ENCODE measurements at places on chromosomes 6 and 20.

DNA sequence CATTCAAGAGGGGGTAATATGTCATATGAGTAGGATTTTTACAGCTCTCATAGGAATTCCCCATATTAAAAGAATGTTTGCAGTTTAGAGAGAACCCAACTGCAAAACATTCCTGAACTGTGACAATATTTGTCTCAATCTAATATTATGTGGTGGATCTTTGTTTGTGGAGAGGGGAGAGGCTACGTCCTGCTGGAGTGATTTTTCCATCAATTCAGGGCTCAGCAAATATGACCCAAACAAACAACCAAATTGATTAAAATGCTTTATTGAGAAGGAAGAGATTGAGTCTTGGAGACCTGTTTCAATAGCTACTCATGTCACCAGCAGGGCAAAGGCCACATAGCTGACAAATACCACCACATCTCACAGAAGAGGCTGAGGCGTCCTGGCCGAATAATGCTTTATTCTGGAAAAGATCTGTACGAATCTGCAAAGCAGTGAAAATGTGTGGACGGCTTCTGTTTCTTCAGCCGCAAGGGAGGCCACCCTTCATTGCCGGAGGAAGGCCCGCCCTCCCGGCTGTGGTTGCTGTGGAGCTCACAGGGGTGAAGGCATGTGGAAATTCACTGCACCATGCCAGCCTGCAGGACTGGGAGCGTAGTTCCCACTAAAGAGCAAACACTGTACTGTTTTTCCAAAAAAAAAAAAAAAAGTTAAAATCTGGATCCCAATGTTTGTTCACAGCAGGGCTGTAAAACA lies 89.7 kb upstream of the QKI start:
- DNase-seq = no peak

DNA sequence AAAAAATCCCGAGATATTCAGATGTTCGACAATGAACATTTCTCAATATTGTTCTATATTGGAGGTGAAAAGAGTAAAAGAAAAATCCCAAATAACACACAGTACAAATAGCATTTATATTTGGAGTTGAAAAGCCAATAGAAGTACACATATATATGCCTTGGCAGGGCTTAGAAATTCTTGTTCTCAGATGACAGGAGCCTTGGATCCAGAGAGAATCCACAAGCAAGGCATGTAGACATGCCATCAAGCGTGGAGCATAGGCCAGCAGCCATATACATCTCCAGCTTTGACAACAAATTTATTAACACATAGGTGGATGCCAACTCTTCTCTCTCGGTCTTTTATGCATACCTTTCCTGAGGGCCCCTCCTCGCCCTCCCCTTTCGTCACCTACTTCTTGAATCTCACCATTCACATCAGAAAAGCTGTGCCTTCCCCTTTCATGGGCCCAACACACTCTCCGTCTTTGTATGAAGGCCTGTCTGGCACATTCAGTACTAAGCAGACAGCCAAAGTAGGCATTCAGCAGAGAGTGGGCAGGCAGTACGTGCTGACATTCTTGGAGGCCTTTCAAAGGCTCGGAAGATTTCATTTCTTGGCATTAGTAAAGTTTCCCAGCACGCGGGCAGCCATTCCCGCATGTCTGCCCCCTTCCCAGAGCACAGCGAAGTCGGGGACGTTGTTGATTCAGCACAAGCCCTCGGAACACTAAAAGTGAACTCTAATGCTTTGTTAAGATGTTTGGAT lies 18.2 kb downstream of the NEDD9 start:
- no peak for DNase-seq

DNA sequence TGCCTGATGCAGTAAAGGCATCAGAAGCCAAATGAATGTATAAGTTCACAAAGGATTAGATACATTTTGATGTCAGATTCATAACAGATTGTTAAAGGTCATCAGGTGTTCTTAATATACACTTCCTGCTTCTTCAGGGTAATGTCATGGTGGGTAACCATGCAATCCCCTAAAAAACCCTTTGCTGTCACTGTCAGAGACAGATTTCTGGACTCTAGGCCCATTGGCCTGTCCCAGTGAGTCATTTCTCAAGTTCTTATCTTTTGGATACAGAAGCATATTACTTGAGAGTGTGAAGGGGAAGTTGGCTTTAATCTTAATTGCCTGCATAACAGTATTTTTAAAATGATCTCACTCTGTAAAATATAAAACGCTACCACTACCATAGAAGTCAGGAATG lies 895.6 kb upstream of the MAP3K7 start:
- DNase-seq = no peak

- DNase-seq = no peak
These were observed 350.9 kb upstream of the HSF2 start for GRCh38 chr6:122048570-122048969.

DNA sequence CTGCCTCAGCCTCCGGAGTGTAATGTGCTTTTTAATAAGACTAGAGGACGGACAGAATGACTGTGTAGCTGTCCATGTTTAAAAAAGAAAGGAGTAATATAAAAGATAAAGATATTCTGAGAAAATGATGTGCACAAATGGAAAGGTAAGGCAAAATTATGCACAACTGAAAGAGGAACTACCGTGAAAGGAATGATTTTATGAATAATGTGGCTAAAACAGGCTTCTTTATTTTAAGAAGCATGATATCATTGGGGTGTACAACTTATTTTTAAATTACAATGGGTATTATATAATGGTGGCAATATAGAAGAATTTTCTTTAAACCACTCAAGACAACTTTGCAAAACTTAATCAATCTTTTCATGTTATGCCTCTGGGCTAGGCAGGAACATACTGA lies 78.1 kb downstream of the FIG4 start:
- DNase-seq = no peak

GRCh38 chr6:105609375-105609991 lies 206.6 kb upstream of the PREP start:
- DNase-seq = no peak

- no peak for DNase-seq
These were observed 52.7 kb downstream of the RPP21 start for GRCh38 chr6:30397697-30398096.

- peak; percentile 55 for DNase-seq
These were observed 14.7 kb downstream of the UCKL1 start for GRCh38 chr20:63941282-63942081.

- no peak for DNase-seq
These were observed 141.3 kb upstream of the PMEPA1 start for GRCh38 chr20:57851025-57851682.
